ENCODE measurements at places on chromosomes 2 and 18.

DNA sequence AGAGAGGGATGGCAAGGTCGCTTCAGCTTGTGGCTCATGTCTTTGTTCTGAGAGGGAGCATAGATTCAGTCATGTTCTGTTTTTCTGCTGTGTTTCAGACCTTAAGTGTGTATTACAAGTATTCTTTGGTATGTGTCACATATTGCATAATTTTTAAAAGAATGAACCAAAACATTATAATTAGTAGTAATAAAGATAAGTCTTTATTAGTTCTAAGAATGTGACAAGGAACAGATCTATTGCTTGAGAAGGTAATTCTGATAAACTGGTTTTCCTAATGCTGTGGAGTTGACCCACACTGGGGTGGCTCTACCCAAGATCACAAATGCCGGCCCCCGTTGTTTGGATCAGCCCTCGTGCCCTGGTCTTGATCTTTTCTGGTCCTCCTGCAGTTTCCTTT is 124.3 kb upstream of the FOSL2 start:
- no peak for DNase-seq

- DNase-seq, result no peak
Measured at GRCh38 chr2:218782528-218782844, 539 bp downstream of the CYP27A1 start.

GRCh38 chr2:70094978-70095719 is 7.9 kb downstream of the PCBP1 start:
- DNase-seq, result peak; percentile 76

GRCh38 chr2:26008851-26009566 is 24.9 kb upstream of the RAB10 start:
- no peak for DNase-seq

DNA sequence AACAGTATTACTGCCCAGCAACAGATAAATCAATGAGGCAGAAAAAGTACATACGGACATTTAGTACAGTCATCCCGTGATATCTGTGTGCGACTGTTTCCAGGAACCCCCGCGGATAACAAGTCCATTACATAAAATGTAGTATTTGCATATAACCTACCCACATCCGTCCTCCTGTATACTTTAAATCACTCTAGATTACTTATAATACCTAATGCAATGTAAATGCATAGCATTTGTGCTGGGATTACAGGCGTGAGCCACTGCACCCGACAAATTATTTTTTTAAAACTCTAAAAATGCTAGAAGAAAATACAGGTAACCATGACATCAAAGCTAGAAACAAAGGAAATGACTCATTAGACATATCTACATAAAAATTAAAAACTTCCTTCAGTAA is 91.6 kb downstream of the FAM161A start:
- peak; percentile 49 for DNase-seq

DNA sequence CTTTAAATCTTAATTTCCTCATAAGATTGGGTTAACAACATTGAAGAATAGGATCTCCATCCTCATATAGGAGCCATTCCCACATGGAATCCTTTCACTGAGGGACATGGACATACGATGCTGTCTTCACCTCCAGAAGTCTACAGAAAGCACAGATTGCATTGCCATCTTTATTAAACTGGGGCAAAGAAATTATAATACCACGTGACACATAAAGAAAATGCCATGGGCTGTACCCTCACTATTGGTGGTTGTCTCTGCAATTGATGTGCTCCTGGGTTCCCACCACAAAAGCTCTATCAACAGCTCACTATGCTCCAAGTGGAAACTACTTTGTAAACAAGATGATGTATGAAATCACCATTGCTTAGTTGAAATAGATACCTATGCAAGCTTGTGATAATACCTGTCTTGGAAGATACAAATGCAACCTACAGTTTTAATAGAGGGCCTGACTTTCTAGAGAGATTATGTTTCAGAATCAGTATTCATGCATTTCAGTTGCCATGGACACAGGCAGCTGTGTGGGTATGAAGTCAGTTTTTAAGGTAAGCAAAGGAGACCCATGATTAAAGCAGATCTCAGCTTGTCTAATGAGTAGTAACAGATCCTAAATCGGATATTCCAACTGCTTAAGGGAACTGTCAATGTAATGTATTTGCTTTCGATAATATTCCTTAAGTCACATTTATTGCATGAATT is 337.0 kb downstream of the RAD51AP2 start:
- DNase-seq, result no peak

- no peak for DNase-seq
Measured at GRCh38 chr2:40370007-40370395, 81.9 kb downstream of the SLC8A1 start.

DNA sequence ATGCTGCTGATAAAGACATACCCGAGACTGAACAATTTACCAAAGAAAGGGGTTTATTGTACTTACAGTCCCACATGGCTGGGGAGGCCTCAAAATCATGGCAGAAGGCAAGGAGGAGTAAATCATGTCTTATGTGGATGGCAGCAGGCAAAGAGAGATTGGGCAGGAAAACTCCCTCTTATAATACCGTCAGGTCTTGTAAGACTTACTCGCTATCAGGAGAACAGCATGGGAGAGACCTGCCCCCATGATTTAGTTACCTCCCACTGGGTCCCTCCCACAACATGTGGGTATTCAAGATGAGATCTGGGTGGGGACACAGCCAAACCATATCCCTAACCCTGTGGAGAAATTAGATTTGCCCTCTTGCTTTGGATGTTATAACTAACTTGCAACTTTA is 1068.0 kb upstream of the ZEB2 start:
- no peak for DNase-seq

- DNase-seq, result no peak
Measured at GRCh38 chr2:210477496-210477895, 937 bp upstream of the LANCL1 start.

- no peak for DNase-seq
Measured at GRCh38 chr18:62672600-62672999, 42.7 kb upstream of the PHLPP1 start.

GRCh38 chr2:168732506-168732905 is 69.9 kb upstream of the NOSTRIN start:
- DNase-seq, result no peak

GRCh38 chr2:24492421-24493279 is 1.6 kb downstream of the NCOA1 start:
- DNase-seq, result no peak

- no peak for DNase-seq
Measured at GRCh38 chr2:232883116-232883721, 13.2 kb downstream of the SNORC start.

- DNase-seq, result peak; percentile 41
Measured at GRCh38 chr18:59056706-59057492, 82.8 kb upstream of the SEC11C start.

DNA sequence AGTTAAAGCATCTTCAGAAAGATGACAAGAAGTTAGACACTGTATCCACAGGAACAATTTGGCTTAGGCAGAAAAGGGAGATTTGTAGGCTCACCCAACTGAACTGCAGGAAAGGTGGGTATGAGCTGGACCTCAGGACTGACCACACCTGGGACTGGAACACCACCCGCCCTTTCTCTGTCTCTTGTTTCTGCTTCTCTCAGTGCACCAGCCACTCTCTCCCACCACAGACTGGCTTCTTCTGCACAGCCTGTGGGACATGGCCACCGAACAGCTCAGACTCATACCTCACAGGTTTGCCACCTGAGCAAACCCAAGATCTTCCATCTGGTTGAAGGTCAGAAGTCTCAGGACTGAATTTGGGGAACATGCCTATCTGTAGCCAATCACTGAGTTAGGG is 14.2 kb upstream of the MALT1 start:
- no peak for DNase-seq

GRCh38 chr2:212282671-212283261 is 255.8 kb downstream of the ERBB4 start:
- no peak for DNase-seq

- no peak for DNase-seq
Measured at GRCh38 chr2:220696280-220696669, 875.8 kb downstream of the EPHA4 start.

- no peak for DNase-seq
Measured at GRCh38 chr2:168160897-168161296, 86.5 kb downstream of the STK39 start.

DNA sequence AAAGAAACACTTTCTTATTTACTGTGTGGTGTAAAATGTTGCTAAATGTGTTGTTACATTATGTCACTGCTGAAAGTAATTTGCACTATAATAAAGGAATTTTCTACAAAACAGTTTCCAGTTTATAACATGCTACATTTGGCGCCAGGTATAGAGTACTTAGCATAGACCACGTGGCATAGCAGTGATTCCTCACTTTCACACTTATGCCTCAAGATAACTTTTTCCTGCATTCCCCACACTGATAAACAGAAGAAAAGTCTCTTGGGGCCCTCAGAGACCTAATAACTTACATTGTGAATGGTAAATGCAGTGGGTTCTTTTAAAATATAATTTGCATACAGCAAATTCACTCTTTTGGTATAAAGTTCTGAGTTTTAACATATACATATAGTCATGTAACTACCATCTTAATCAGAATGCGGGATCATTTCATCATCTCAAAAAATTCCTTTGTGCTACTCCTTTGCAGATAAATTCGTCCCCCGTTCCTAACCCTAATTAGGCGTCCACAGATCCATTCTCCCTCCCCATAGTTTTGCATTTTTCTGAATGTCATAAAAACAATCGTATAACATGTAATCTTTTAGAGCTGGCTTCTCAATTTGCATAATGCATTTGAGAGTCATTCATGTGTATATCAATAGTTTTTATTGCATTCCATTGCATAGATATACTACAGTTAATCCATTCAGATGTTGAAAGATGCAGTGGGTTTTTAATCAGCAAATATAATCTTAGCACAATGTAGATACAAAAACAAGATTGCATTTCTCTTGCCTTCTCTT is 7.5 kb downstream of the LGALSL start:
- no peak for DNase-seq

GRCh38 chr2:62074233-62074632 is 121.7 kb upstream of the B3GNT2 start:
- no peak for DNase-seq

DNA sequence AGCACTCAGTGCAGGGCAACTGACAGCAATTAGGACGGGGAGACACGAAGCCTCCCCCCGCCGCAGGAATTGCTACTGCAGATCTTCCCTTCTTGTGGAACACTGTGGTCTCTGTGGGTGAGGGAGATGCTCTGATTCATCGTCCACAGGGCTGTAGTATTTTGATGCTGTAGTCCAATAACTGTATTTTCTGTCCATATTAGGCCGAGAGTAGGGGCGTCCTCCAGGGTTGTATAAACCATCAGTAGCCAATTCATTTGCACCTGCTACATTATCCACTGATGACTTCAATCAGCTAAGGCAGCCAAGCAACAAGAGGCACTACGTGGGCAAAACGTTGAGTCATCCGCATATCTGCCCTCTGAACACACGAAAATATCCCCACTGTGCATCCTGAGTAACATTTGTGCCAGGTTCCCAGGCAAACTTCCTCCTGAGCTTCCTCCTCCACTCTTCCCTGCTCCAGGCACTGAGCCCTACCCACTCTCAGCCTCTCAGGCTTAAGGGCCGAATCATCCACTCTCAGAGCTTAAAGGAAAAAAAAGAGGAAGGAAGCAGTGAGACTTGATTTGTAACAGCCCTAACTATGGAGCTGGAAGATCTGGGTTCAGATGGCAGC is 62.1 kb downstream of the LBH start:
- DNase-seq, result no peak

- no peak for DNase-seq
Measured at GRCh38 chr2:195456771-195457170, 200.3 kb upstream of the SLC39A10 start.

GRCh38 chr2:177531706-177532105 is 139.1 kb downstream of the AGPS start:
- no peak for DNase-seq

GRCh38 chr18:64164883-64165282 is 16.0 kb upstream of the LINC00305 start:
- no peak for DNase-seq

DNA sequence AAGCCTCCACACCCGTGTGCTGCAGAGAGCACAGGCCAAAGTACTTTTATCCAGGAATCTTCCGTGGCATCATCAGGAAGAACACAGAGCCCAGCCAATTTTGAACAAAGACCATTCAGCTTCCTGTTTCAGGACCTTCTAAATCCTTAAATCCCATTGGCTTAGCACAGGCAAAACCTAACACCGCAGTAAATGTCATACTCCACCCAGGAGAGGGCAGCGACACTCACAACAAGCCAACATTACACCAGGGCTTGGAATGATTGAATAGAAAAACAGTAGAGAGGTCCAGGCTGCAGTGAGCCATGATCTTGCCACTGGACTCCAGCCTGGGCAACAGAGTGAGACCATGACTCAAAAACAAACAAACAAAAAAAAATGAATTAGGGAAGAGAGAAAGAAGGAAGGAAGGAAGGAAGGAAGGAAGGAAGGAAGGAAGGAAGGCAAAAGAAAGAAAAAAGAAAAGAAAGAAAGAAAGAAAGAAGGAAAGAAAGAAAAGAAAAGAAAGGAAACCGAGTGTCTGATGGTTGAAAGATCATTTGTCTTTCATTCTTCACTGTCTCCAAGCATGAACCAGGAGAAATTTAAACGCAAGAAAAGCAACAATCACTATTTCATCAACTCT is 144.6 kb upstream of the SATB2 start:
- no peak for DNase-seq

DNA sequence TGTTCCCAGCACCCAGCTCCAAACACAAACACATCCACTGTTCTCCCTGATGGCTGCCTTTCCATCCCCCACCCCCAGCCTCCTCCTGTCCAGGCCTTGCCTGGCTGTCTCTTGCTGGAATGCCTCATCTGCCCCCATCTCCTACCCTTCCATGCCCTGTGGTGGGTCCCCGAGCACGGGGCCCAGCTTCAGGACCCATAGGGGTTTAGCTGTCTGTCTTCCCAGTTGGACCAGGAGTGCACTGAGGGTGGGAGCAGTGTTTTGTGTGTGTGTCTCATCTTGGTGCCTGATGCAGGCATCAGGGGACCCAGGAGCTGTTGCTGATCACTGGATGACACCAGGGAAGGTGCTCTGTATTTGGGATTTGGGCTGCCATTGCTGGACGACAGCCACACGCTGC is 34.5 kb downstream of the GLI2 start:
- DNase-seq, result no peak

GRCh38 chr2:45750484-45750883 is 99.0 kb downstream of the PRKCE start:
- DNase-seq, result no peak

DNA sequence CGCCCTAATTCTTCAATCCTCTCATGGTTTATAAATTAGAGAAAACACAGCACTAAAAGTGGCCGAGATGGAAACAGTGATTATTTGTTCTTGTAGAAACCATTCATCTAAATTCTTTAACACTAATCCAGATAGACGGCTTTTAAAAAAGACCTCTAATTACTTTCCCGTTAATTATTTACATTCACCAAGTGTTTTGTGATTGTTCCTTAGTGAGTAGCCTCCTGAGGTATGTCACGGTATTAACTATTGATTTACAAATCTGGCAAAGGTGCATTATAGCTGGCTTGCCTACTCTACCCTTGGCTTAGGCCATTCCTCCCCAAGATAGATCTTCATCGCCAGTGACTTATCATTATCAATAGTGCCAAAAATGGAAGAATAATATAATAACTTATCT is 436.4 kb upstream of the ST6GAL2 start:
- DNase-seq, result no peak

GRCh38 chr2:154707994-154708575 is 9.6 kb downstream of the KCNJ3 start:
- no peak for DNase-seq
